ENCODE measurements at places on chromosomes 12 and 14.

- DNase-seq: no peak
Observed at GRCh38 chr14:51308866-51309265, 68.8 kb downstream of the TMX1 start.

DNA sequence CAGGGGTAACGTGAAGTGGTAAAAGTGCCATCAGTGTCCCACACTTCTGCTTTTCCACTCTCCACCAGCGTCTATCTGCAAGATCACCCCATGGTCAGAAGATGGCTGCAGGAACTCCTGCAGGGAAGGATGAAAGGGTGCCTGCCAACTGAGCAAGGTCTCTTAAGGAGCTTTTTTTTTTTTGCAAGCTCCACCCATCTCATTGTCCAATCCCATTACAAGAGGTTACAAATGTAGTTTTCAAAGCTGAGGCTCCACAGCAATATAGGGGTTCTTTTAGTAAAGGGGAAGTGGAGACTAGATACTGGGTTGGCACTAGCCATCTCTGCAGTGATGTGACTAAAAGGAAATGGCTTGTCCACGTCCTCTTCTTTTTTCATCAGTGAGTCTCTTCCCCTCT is 5.9 kb upstream of the BHLHE41 start:
- DNase-seq: no peak

DNA sequence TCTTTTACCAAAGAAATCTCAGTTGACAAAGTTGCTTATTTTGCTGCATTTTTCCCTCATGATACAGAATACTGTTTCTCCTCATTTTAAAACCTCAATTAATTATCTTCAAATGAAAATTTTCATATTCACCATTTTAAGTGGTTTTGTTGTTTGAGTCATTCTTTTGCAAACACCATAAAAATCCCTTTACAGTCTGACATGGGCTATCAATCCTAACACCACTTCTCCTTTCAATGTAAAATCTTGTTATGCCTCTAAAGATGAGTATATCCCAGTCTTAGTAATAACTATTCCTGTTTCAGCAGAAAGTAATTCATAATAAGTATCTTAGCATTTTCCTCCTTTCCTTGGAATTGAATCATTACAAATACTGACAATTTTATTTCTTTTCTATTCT is 192.2 kb downstream of the SYT1 start:
- no peak for DNase-seq

- no peak for DNase-seq
Observed at GRCh38 chr12:132604668-132605441, 5.5 kb downstream of the LRCOL1 start.

DNA sequence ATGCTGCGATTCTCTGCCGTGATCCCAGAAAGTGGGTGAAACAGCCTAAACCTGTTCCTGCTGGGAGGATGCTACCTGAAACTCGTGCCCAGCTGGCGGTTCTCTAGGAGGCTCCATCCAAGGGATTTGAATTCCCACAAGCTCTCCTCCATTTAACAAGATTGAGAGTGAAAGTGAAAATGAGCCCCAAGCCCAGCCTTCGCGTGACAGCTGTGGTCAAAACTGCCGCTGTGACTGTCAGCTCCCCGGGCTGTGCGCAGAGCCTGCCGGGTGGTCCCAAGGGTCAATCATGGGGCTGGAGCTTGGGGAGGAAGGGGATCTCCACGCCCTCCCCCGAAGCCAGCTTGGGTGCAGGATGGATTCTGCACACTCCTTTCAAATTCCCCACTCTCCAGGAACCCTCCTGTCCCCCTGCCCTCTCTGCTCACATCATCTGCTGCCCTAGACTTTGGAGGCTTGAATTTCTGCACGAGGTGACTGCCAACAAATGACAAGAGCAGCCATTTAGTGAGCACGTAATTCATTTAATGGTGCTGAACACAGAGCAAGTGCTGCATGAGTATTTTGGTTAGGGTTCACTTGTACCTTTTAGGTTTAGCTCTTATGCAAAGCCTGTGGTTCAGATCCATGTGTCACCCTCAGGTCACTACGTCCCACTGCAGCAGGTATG is 5.3 kb downstream of the ASB2 start:
- DNase-seq: no peak

GRCh38 chr12:54006559-54007220 is 2.1 kb upstream of the HOXC8 start:
- DNase-seq: no peak

DNA sequence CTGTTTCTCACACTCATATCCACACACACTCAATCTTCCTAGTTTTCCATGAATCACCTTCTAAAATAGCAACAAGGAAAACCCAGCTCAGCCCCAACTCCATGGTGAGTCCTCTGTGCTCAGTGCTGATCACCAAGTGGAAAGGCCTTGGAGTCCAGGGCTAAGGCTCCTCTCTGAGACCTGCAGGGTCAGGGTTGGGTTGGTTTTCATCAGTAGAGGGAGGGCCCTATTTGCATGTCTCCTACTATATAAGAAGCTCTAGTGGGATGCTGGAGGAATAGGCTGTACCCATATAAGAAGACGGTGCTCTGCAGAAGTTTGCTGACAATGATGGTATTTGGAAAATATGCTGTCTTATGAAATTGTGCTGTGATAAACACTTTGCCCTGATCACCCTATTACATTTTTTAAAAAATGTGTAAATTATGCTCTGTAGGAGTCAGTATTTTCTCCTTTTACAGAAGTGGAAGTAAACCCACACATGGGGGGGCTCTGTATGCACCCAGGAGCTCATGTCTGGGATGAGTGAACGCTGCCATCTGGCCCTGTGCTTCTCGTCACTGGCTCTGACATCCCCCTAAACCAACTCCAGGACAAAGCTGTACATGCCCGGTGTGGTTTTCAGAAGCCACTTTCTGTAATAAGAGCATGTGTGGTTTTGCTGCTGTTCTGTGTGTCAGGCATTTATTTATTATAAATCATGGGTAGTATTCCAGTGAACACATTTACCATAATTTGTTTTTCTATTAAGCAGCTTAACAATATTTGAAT is 536.3 kb downstream of the TMEM121 start:
- no peak for DNase-seq

GRCh38 chr14:94544726-94545125 is 16.5 kb upstream of the SERPINA4 start:
- no peak for DNase-seq

DNA sequence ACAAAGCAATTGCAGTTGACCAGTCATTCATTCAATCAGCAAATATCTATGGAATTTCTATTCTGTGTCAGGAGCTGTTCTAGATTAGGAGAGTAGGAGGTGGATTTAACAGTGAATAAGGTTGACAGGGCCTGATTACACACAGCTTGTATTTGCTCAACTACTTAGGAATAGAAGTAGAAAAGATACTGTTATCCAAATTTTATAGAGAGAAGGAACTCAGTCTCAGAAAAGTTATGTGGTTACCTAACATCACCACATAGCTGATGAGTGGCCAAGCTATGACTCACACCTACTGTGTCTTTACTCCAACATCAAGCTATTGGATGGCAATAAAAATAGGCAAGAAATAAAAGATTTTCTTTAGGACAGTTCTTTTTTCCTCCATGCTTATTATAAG is 374.8 kb downstream of the RMST start:
- no peak for DNase-seq

GRCh38 chr12:84694116-84694515 is 218.5 kb downstream of the SLC6A15 start:
- no peak for DNase-seq

DNA sequence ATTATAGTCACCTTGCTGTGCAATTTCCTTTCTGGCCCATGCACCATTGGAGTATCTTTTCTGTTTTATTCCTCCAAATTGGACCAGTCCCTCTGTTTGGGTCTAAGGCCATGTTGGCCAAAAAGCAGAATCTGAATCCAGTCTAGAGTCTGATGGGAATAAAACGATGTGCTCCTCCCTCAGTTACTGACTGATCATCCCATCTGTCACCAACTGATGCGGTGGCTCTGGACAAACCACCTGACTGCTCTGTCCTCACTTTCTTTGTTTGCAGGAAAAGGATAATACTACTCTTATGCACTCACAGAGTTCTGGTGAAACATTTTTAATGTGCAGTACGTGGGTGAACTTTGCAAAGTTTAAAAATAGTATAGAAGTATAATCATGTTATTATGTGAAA is 120.2 kb upstream of the HIF1A start:
- DNase-seq: no peak

GRCh38 chr12:86660488-86661147 is 404.4 kb upstream of the MGAT4C start:
- no peak for DNase-seq

- peak; percentile 25 for DNase-seq
Observed at GRCh38 chr12:1922985-1923384, 4.5 kb upstream of the CACNA2D4 start.

- no peak for DNase-seq
Observed at GRCh38 chr12:75943730-75944096, 87.9 kb downstream of the PHLDA1 start.

DNA sequence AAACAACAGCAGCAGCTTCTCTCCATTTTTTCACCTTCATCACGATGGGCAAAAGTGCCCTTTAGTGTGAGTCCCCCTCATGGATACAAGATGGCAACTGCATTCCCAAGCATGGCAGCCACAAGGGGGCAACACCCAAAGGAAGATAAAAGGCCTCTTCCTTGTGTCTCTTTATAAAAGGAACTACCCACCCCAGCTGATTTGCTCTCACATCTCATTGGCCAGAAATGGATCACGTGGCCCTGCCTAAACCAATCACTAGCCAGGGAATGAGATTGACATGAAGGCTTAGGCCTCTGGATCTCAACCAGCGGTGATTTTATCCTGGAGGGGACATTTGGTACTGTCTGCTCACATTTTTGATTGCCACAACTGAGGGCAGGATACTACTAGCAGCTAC is 21.9 kb upstream of the IFT81 start:
- DNase-seq: peak; percentile 98

DNA sequence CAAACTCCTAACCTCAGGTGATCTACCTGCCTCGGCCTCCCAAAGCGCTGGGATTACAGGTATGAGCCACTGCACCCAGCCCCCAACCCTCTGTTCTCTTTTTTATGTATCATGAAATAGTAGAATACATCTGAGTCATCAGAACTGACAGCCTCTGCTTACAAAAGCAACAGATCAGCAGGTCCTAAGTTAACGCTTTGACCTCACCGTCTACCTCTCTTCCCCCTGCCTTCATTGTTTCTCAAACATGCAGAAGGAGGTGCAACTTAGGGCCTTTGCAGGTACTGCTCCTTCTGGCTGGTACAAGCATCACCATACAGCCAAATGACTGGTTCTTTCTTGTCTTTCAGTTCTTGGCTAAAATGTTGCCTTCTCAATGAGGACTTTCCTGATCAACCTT is 249.2 kb downstream of the PAWR start:
- no peak for DNase-seq

GRCh38 chr12:124231980-124232653 is 62.8 kb upstream of the RFLNA start:
- no peak for DNase-seq

GRCh38 chr14:21106176-21106497 is 5.3 kb downstream of the TMEM253 start:
- DNase-seq: no peak

- no peak for DNase-seq
Observed at GRCh38 chr12:69540987-69541386, 44.3 kb upstream of the CCT2 start.

DNA sequence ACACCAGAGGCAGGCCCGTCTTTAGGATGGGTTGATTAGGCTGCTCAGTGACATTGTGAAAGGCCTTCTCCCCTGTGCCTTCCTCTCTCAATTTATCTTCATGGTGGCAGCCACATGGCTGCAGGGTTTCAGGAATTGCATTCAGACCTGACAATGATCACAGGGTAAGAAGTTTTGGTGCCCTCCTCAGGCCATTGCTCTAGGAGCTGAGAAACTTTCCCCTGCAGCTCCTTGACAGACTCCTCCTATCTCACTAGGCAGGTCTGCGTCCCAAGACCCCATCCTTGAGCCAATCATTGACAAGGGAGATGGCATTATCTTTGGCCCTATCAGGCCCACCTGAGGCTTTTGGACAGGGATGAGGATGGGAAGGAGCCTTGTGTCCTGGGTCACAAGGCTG is 57.4 kb upstream of the ANO4 start:
- DNase-seq: peak; percentile 66

DNA sequence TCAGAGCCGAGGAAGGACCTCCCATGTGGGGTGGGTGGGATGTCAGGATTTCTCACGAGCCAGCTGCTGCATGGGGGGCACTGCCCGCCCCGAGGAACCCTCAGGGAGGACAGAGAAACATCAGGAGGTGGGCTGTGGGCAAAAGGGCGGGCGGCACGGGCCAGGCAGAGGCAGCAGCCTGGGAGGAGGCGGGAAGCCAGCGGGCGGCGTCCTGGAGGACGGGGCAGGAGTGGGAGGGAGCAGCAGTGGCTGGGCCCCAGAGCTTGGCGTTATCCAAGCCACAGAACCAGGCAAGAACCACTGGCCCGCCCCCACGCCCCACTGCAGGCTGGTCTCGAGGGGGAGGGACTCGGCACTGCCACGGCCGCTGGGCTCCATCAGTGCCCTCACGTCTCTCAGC is 2.4 kb downstream of the C14orf180 start:
- DNase-seq: no peak

DNA sequence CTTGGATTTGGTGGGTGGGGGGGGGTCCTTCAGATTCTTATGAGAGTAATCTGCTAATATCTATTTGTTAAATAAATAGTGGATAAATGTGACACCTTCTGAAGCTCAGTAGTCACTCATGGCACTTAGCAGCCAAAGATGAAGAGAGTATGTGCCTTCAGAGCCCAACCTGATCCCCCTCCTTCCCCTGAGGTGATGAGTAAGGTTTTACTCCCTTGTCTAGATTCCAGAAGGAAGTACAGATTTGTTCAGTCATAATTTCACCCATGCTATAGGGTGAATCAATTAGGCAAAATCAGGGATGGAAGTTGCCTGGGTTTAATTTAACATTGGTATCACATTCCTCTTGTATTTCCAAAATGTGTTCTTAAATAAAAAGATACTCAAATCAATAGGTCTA is 340.3 kb upstream of the ATP2B1 start:
- DNase-seq: no peak

GRCh38 chr12:84631020-84631419 is 281.6 kb downstream of the SLC6A15 start:
- no peak for DNase-seq

GRCh38 chr12:45235087-45236025 is 19.5 kb downstream of the ANO6 start:
- peak; percentile 80 for DNase-seq

- no peak for DNase-seq
Observed at GRCh38 chr14:23638414-23639047, 2.4 kb downstream of the DHRS2 start.

DNA sequence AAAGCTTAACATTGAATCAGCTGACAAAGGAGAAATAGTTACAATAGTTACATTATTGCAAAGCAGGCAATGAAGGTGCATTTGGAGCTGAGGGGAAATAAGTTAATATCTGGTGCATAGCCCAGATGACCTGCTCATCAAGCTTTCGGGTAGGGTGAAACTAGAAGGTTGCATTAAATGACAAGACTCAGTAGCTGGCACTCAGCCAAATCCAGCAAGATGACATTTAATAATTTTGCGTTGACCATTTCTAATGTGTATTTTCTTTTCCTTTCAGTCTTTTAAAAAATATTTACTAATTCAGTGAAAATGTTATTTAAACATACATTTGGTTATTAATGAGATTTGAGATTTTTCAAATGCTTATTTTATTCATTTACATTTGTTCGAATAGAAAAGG is 188.6 kb downstream of the SLC5A8 start:
- DNase-seq: no peak

- no peak for DNase-seq
Observed at GRCh38 chr12:59627582-59627981, 31.8 kb downstream of the SLC16A7 start.
